ENCODE measurements at places on chromosomes 2 and 18. TPM values are rescaled to one million over a fixed set of nuclear protein-coding genes. Genes with fewer than 3 reads are reported as not detected.

The LYPD6 gene
- total RNA-seq: 0.30 TPM

The PSMG2 gene
- total RNA-seq: 40.6 TPM

The MYCN gene
- total RNA-seq: 0.45 TPM

The LHCGR gene
- total RNA-seq: 0.10 TPM

The GKN2 gene
- total RNA-seq: not detected

The SIX2 gene
- 0.40 TPM for total RNA-seq

The NCKAP5 gene
- 2.8 TPM for total RNA-seq

- peak; percentile 33 for DNase-seq
Measured at GRCh38 chr18:25223899-25224886, 127.8 kb downstream of the ZNF521 start.

DNA sequence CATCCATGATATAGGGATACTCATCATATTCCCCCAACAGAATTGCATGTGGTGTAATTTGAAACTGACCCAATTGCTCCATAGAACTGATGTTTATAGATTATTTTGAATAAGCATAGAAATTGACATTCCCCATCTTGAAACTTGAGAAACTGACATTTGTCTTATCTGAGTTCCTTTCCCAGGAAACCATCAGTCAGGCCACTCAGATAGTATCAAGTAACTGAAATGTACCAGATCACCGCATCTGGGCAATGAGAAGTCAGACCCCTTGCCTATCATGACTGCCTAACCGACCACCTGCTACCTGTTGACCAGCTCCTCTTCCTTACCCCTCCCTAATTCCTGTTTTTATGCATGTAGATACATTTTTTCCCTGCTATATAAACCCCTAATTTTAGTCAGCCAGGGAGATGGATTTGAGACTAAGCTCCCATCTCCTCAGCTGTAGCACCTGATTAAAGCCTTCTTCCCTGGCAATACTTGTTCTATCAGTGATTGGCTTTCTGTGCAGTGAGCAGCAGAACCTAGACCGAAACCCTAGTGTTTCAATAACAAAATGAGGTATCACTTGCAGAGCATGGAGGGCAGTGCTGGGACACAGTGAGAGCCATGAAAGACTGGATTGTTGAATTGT is 274.5 kb downstream of the LPIN1 start:
- DNase-seq: no peak

DNA sequence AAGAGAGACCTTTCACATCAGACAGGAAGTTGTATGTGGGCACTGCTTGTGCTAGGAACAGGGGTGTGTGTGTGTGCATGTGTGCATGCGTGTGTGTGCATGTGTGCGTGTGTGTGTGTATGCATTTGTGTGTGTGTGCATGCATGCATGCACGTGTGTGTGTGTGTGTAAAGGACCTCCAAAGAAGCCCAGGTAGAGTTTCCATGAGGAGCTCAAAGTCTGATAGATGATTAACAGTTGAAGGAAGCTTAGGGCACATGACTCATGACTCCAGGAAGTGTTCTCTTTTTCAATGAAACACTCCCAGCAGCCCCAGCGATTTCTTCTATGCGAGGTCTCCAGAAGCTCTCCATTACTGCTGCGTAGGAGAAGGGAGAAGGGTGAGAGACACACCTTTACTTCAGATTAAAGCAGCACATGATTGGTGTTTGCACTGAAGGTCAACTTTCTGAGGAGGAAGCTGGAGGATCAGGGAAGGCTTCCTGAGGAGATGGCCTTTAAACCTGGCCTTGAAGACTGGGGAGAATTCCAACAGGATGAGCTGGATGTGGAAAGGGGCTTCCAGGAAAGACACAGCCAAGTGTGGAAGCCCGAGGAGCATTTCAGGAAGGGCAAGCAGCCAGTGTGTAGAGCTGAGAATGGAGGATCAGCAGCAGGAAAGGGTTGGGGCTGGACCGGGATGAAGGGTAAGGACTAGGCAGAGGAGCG is 77.7 kb downstream of the SMAD4 start:
- no peak for DNase-seq

DNA sequence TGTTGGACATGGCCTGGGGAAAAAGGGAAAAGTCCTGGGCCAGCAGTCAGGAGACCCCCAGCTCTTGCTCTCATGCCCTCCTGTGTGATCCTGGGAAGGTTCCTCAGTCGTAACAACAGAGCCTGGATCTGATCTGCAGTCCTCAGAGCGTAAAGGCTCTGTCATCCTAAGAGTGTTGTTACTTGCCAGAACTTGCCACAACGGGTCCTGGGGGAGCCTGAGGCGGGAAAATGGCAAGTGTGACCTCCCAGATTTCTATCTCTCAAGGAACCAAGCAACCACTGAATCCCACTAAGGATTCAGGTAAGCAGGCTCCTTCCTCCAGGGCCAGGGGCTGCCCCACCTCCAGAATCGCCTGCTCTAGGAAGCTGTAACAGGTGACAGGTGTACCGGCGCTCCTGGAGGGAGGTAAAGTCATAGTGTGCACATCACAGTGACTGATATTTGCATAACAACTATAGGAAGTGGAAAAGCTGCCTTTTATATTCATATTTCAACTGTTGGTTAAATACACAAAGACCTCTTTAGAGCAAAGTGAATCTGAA is 18.4 kb downstream of the HS1BP3 start:
- DNase-seq: no peak

DNA sequence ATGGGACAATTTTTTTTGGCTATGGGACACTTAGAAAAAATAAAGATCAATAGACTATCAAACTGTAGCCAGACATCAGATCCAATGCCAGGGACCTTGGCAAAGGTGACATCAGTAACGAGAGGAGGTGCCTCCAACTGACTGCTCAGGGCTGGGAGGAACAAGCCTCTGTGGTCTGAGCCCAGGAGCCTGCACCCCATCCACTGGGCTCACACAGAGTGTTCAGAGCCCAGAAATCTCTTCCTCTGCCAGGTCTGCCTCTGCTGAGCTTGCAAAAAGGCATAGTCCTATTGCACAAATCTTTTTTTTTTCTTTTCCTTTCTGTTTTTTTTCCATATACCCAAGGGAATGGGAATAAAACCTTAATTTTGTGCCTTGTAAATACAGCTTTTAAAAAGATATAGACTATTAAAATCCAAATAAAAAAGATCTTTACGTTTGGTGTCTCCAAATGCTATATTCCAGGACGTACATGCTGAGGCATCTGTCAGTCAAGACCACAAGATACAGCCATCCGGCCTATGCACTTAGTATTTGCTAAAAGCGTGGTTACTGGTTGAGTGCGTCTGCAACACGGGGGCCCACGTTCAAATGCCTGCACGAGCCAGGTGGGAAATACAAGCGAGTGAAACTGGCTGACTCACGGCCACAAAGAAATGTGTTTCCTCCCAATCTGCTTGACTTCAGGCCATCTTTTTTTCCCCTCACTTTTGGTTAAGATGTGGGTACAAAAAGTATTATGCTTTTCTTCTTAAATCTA is 7.8 kb upstream of the ARHGAP25 start:
- peak; percentile 29 for DNase-seq

- no peak for DNase-seq
Measured at GRCh38 chr2:28662468-28663181, 89.0 kb upstream of the PPP1CB start.

GRCh38 chr18:54824761-54825160 is 3.5 kb upstream of the RAB27B start:
- no peak for DNase-seq

DNA sequence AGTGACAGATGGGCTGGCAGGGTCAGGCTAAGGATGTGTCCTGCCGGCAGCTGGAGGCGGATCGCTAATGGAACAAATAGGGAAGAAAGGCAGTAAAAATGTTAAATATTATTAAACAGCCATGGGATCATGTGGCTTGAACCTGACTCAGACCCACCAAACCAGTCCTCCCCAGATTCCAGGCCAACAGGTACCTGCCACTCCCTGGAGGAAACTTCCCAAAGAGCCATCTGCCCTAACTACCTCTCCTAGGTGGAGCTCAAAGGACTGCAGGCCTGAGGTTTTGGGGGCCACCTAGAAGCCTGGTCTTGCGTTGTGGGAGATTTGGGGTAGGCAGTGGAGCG is 34.3 kb downstream of the CIB4 start:
- DNase-seq: no peak

DNA sequence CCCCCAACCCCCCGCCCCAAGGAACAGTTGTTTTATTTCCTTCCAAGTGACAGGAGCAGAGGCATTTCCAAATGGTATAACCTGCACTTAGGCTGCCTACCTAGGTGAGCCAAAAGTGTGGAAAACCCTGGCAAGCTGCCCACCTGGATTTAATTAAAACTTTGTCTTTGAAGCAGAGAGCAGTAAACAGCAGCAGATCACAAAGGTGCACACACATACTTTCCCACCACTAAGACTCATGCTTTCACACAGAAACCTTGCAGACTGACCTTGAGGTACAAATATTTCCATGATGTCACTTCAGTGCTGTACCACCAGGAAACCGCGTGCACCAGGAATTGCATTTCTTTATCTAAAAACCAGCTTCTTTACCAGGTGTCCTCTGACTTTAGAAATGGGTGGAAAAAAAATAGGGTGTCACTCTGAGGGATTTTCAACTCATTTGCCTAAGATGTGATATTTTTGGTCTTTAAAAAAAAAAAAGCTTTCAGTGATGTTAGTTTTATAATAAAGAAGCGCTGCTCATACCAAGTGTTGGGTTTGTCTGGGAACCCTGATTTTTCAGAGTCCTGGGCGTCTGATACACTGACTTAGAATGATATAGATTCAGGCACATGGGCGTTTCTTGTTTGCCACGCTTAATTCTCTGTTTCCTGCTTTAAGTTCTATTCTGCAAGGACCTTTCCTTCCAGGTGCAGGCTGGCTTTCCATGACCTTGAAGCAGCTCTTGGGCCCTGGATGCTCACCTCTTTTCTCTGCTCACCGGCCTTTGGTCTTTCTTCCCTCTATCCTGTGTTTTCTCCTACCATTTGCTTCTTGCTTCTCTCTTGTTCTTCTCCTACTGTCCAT is 70.7 kb upstream of the BCL2L11 start:
- no peak for DNase-seq

- no peak for DNase-seq
Measured at GRCh38 chr2:37585295-37585908, 86.0 kb downstream of the CDC42EP3 start.

- DNase-seq: no peak
Measured at GRCh38 chr2:75545922-75546321, 14.8 kb downstream of the EVA1A start.

- no peak for DNase-seq
Measured at GRCh38 chr18:50694147-50694546, 125.7 kb downstream of the MRO start.

GRCh38 chr18:27901424-27902226 is 275.3 kb downstream of the CDH2 start:
- no peak for DNase-seq

GRCh38 chr2:212995920-212996319 is 155.5 kb downstream of the IKZF2 start:
- no peak for DNase-seq

- no peak for DNase-seq
Measured at GRCh38 chr2:66582104-66582986, 147.4 kb downstream of the MEIS1 start.

DNA sequence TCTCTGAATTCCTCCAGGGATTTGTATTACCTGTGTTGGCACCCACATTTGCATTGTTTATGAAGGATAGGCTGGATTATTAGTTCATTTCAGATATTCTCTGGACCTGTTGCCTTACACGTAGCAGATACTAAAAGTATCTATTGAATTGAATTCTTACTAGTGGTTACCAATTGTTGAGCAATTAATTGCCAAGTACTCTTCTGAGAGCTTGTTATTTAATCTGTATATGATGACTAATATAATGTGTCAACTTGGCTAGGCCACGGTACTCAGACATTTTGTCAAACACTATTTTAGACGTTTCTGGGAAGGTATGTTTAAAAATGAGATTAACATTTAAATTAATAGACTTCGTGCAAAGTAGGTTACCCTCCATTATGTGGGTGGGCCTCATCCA is 2.5 kb upstream of the SPP2 start:
- no peak for DNase-seq

DNA sequence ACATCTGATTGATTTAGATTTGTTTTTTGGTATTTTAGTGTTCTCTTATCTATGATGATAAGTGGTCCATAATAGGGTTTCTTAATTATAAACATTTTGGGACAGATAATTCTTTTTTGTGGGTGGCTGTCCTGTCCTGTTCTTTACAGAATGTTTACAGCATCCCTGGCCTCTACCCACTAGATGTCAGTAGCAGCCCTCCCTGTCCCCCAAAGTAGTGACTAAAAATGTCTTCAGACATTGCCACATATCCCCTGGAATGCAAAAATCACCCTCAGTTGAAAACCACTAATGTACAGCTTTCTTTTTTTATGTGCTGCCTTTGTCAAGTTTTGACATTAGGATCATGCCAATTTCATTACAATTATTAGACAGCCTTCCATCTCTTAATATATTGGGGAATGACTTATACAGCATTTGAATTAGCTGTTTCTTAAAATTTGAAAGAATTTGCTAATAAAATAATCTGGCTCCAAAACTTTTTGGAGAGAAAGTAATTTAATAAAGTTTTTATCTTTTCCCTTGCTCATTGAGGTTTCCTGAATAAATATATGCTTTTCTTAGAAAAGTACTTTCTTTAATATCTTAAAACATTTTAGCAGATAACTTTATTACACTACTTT is 19.5 kb downstream of the WIPF1 start:
- no peak for DNase-seq

DNA sequence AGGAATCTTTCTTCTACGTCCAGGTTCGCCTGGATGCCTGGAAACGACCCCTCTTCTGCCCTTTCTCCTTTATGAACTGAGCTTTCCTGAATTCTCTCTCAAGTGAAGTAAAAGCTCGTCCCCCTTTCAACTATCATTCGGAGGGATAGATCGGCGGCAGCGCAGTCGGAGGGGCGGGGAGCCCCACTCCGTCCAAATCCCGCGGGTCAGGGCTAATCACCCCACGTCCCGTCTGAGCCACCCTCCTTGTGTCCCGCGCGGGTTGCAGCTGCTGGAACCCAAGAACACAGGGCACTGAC is 367 bp downstream of the FBXO48 start:
- no peak for DNase-seq

GRCh38 chr2:60371219-60371618 is 182.2 kb downstream of the BCL11A start:
- no peak for DNase-seq

GRCh38 chr2:96773922-96774321 is 13.2 kb downstream of the CNNM4 start:
- DNase-seq: no peak

DNA sequence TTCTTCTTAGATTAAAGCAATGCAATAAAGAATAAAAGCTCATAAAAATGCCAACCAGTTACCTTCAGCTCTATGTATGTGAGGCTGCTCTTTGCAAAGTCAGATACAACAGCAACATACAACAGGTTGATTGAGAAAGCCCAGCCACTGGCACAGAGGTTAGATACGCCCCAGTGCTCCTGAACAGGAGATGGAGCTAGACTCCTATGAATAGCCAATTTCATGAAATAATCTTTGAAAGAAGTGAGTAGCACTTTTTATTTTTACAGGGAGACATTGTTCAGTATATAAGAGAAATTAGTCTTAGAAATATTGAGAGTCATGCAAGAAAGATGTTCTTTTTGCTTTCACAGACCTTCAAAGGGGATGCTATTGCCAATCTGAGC is 362.4 kb upstream of the MEX3C start:
- no peak for DNase-seq

GRCh38 chr2:53987336-53987921 is 16.6 kb upstream of the PSME4 start:
- no peak for DNase-seq

GRCh38 chr2:145110668-145111356 is 590.9 kb upstream of the ZEB2 start:
- DNase-seq: no peak

Data from left ventricle myocardium superior (tissue), 1 donor.